ENCODE measurements at places on chromosomes 1 and 21.
A peak's percentile ranks its signal among the peaks of the same experiment; 100 is the strongest.

DNA sequence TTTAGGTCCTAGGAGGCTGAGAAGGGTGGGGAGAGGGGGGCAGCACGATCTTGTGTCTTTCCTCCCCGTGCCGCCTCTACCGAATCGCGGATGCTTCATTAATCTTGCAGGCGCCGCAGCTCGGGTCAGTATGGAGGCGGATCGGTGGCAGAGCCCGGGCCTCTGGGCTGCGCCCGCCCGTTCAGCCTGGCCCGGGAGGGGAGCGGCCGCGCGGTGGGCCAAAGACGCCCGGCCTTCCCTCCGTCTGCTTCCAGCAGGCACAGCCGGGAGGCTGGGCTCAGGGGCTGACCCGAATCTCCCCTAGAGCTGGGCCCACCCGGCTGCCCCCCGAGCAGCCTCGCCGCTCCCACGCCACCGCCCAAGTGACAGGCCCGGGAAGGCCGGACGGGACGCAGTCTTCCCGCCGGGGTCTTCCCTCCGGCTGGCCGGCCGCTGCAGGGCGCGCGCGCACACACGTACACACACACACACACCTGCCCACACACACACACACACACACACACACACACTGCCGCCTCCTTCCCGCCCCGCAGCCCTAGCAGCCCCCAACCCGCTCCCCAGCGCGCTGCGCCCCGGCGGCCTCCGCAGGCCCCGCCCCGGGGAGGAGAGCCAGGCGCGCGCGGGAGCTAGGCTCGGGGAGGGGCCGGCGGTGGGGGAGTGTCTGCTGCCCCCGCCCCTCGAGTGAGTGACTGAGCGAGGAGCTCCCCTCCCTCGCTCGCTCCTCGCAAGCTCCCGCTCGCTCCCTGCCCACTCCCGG lies at the start of gene C1orf21:
Gene C1orf21, plus strand, starts transcription at position 718 of the 757 bp plus-strand sequence. CDS start 90,481 bp downstream, outside the sequence.
- DNase-seq, result peak; percentile 27

GRCh38 chr1:219416598-219417238 lies 196.2 kb downstream of the ZC3H11B start:
- DNase-seq, result no peak

DNA sequence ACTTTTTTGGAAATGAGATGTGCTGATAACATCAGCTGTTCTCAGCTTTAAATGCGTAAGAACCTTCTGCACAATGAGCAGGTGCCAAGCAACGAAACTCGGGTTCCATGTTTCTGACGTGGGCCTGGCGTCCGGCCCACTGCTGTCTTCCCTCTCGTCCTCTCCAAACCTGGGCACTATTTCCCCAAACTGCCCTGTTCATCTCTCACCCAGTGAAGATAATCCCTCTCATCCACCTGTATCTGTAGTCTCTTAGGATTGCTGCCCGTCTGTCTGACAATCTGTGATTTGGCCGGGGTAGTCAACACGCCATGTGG lies 50.1 kb upstream of the CNTN2 start:
- no peak for DNase-seq

DNA sequence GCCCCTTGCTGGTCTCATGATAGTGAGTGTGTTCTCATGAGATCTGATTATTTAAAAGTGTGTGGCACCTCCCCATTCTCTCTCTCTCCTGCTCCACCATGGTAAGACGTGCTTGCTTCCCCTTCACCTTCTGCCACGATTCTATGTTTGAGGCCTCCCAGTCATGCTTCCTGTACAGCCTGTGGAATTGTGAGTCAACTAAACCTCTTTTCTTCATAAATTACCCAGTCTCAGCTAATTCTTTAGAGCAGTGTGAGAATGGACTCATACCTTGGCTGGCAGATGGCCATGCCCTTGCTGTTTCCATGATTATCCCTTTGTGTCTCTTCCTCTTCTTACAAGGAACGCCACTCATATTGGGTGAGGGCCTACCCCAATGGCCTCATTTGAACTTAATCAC lies 40.3 kb downstream of the PSMG1 start:
- no peak for DNase-seq

DNA sequence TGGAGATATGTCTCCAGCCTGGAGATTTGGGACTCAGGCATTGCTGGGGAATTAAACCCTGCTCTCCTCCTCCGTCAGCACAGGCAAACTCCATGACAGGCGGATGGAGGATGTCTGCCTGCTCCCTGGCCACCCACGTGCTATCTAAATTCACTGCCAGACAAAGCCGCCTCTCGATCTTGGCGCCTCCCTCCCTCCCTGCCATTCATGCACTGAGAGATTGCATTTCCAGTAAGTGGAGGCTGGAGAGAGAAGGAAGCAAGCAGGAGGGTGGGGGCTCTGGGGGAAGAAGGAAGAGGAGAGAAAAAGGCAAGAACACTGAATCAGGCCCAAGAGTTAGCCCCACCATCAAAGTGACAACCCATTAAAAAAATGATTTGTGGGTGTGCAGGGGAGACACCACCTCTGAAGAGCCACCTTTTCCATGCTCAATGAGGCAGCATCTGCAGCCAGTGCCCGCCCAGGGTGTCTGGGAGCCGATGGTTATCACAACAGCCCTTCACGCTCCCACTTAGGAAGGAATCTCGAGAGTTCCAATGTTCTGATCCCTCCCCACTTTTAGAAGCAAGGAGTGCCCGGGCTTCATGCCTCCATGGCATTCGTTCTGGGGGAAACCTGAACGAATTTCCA lies 183.0 kb downstream of the HIVEP3 start:
- no peak for DNase-seq

DNA sequence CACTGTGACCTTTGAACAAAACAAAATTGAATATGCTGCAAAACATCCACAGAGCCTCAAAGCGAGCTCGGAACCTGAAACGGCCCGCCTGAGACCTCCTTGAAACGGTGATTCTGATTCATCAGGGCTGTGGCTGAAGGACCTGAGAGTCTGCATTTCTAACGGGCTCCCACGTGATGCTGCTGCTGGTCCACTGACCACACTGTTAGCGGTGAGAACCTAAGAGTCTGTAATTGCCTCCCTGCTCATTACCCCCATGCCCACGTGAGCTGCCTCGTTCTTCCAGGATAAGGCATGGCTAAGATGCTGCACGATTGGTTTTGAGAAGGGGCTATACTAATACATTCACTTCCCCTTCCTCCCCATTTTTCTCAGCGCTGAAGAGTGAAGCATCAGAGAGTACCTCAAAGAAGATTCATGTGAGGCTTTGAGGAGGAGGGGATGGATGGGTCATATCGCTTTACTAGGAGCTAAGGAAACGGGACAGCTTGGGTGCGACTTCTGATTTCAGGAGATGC lies 9.7 kb downstream of the TLR5 start:
- DNase-seq, result no peak

GRCh38 chr1:165639821-165640623 lies 9.0 kb downstream of the MGST3 start:
- DNase-seq, result no peak

GRCh38 chr1:94095112-94095637 lies 25.8 kb downstream of the ABCA4 start:
- DNase-seq, result no peak

DNA sequence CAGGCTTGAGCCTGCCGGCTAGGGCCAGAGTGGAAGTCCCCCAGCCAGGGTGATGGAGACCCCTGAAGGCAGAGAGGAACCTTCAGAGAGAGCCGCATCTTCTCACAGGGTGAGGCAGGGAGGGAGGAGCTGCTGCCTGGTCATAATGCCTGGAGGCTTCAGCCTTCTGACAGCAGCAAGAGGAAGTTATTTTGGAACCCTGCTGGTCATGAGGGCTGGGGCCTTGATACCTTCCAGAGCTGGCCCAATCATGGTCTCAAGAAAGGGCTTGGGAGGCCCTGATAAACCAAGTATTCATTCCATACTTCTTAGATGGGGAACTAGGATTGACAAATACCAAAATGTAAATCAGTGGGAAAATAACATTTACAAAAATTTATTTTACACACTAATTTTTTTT lies 26.6 kb upstream of the MPZL1 start:
- DNase-seq, result no peak

- DNase-seq, result no peak
Measured at GRCh38 chr1:208174200-208174599, 70.0 kb downstream of the PLXNA2 start.

DNA sequence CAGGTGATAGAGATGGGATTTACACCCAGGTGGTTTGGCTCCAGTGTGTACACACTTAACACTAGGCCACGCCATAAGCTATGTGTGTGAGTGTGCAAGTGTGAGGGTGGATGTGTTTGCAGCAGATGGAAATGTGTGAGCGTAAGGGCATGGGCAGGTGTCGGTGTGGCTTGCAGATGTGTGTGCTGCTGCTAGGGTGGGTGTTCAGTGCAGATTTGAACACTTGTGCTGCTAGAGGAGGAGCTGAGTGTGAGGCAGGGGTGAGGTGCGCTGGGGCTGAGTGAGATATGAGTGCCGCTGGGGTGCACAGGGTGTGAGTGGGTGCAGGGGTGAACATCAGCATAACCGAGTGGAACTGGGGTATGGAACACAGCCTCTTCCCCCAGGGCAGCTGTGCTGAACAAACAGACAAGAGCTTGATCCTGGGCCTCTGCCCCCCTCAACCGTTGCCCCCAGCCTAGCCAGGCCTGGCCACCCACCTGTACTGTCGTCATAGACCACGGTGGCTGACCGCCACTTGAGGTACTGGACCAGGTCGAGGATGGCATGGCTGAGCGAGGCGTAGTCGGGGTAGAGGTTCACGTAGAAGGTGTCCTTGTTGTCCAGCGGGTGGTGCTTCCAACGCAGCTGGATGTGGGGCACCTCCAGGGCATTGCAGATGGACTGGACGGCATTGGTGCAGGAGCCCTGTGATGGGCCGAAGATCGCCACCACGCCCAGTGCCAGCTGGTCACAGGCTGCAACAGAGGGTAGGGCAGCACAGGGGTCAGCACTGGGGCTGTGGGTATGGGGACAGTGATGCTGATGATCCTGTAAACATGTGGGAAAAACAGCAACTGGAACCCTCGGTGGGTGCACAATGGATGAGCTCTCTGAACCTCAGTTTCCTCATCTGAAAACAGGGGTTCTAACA lies 153.9 kb downstream of the GRIK3 start:
- no peak for DNase-seq

DNA sequence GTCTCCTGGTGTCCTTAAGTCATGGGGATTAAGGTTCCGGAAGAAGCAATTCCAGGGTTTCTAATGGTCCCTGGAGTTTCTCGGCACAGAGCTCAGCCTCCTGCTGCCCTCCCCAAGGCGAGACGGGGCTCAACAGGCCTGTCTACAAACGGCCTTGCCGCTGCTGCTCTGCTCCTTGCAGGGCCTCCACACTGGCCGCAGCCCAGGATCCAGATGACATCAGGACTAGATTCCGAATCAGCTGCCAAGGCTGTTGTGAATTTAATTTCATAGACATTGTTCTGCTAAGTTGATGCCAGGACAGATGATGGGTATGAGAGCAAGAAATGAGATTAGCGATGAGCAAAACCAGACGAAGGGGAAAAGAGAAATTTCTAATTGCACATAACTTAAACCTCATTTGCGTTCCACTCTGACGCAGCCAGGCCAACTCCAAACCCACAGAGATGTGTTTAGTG lies 103.6 kb upstream of the BACE2 start:
- no peak for DNase-seq

- no peak for DNase-seq
Measured at GRCh38 chr1:179146476-179146875, 64.6 kb downstream of the TOR3A start.

- no peak for DNase-seq
Measured at GRCh38 chr1:9892563-9893528, 17.2 kb downstream of the CTNNBIP1 start.

DNA sequence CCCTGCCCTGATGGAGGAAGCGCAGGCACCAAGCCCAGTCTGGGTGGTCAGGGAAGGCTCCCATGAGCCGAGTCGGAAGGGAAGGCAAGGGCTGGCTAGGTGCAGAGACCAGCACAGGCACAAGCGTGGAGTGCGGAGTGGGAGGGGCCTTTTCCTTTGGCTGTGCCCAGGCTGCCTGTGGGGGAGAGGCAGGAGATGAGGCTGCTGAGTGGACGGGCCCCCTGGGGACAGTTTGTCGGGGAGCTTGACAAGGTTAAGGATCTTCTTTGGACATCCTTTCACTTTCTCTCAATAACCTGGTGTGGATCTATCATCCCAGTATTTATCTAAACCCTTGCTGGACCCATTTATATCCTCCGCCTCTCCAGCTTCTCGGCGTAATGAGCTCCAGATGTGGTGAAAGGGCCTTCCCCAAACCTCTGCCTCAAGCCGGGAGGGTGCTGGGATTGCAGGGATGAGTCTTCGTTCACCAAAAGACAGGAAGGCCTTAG lies 42.9 kb downstream of the EPHB2 start:
- no peak for DNase-seq

- no peak for DNase-seq
Measured at GRCh38 chr1:233189526-233189925, 106.0 kb downstream of the PCNX2 start.

DNA sequence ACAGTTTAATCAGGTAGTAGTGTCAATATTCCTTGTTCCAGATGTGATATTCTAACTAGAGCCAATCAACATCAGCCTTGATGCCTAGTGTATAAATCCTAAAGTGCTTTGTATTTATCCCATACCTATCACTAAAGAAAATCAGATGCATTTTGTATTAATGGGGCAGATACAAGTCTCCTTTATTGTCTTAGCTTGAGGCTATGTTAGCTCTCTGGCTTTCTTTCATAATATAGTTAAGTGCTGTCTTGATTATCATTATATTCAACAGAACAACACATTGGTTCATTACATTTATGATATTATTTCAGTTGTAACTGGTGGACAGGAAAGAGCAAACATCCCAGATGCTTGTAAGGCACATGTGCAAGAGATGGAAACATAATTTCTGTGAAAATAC lies 338.8 kb downstream of the PLA2G4A start:
- DNase-seq, result no peak

Measured in T-helper 22 cell (primary cell).